Right lobe of liver (tissue), 6 donors: ENCODE measurements at places on chromosomes 6 and 20. TPM values are rescaled to one million over a fixed set of nuclear protein-coding genes. Genes with fewer than 3 reads are reported as not detected.

GGTLC1 gene
- total RNA-seq, result not detected

TTK gene
- 2.5 TPM for total RNA-seq

PGBD1 gene
- 1.2 TPM for total RNA-seq

DNA sequence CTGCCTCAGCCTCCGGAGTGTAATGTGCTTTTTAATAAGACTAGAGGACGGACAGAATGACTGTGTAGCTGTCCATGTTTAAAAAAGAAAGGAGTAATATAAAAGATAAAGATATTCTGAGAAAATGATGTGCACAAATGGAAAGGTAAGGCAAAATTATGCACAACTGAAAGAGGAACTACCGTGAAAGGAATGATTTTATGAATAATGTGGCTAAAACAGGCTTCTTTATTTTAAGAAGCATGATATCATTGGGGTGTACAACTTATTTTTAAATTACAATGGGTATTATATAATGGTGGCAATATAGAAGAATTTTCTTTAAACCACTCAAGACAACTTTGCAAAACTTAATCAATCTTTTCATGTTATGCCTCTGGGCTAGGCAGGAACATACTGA is 78.1 kb downstream of the FIG4 start:
- no peaks in the 10 kb centered on the region for H3K27me3 ChIP-seq
- no peaks in the 10 kb centered on the region for H3K4me1 ChIP-seq
- H3K36me3 ChIP-seq, result peaks cover 2% of the 10 kb centered on the region
- no peak overlapping the region for H3K27ac ChIP-seq

- H3K36me3 ChIP-seq, result no peaks in the 10 kb centered on the region
- no peak for DNase-seq
- no peaks in the 10 kb centered on the region for H3K4me1 ChIP-seq
Observed at GRCh38 chr6:139577763-139578604, 203.5 kb upstream of the CITED2 start.

GRCh38 chr20:61980647-61981583 is 84.8 kb downstream of the TAF4 start:
- no peaks in the 10 kb centered on the region for H3K36me3 ChIP-seq
- no peak overlapping the region for H3K27ac ChIP-seq
- H3K4me3 ChIP-seq, result no peak overlapping the region
- no peaks in the 10 kb centered on the region for H3K27me3 ChIP-seq
- H3K4me1 ChIP-seq, result no peaks in the 10 kb centered on the region

GRCh38 chr6:127032971-127033370 is 85.5 kb upstream of the RSPO3 start:
- H3K4me3 ChIP-seq, result no peak overlapping the region
- DNase-seq, result no peak
- no peak overlapping the region for H3K27ac ChIP-seq
- no peaks in the 10 kb centered on the region for H3K36me3 ChIP-seq

DNA sequence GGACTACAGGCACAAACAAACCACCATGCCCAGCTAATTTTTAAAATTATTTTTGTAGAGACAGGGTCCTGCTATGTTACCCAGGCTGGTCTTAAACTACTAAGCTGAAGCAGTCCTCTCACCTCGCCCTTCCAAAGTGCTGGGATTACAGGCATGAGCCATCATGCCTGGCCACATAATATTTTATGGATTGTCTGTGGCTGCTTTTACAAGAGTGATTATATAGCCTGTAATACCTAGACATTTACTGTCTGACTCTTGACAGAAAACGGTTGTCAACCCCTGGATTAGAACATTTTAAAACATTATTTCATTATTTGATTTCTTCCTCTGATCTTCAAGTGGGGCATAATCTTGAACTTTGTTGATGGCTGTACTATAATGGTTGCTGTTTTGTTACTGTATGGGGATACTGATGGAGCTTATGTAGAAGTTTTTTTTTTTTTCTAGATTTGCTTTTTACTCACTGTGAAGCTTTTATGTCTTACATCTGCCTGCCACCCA is 14.3 kb downstream of the PARD6B start:
- H3K27ac ChIP-seq, result peak overlapping the region; percentile 88
- no peak for DNase-seq
- no peak overlapping the region for H3K4me3 ChIP-seq
- no peaks in the 10 kb centered on the region for H3K27me3 ChIP-seq
- peaks cover 40% of the 10 kb centered on the region for H3K4me1 ChIP-seq

- no peak for DNase-seq
- no peaks in the 10 kb centered on the region for H3K27me3 ChIP-seq
- H3K36me3 ChIP-seq, result no peaks in the 10 kb centered on the region
- H3K4me3 ChIP-seq, result no peak overlapping the region
- H3K27ac ChIP-seq, result peak overlapping the region; percentile 23
Observed at GRCh38 chr6:52724042-52724405, 39.3 kb downstream of the GSTA2 start.

- no peak overlapping the region for H3K27ac ChIP-seq
- no peaks in the 10 kb centered on the region for H3K27me3 ChIP-seq
- no peaks in the 10 kb centered on the region for H3K36me3 ChIP-seq
- H3K4me1 ChIP-seq, result no peaks in the 10 kb centered on the region
Observed at GRCh38 chr20:7499201-7499600, 441.1 kb downstream of the HAO1 start.

DNA sequence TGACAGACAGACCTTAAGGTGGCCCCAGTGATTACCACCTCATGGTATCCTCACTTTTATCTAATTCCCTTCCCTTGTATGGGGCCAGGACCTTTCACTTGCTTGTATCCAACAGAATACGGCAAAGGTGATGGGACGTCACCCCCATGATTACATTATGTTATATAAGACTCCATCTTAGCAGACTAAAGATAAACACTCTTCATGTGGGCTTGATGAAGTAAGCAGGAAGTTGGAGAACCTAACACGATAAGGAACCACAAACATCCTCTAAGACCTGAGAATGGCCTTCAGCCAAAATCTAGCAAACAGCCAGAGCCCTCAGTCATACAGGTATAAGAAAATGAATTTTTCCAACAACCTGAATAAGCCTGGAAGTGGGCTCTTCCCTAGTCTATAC is 8.0 kb downstream of the SLC17A3 start:
- no peak overlapping the region for H3K4me3 ChIP-seq
- no peak for DNase-seq
- no peaks in the 10 kb centered on the region for H3K36me3 ChIP-seq
